Thymus (tissue), 14 donors: ENCODE measurements at places on chromosomes 2 and 18. TPM values are rescaled to one million over a fixed set of nuclear protein-coding genes. Genes with fewer than 3 reads are reported as not detected.

- no peak overlapping the region for H3K27ac ChIP-seq
- H3K4me3 ChIP-seq = no peak overlapping the region
- DNase-seq = no peak
- H3K27me3 ChIP-seq = no peaks in the 10 kb centered on the region
- H3K36me3 ChIP-seq = no peaks in the 10 kb centered on the region
- H3K4me1 ChIP-seq = no peaks in the 10 kb centered on the region
Observed at GRCh38 chr2:147352264-147353071, 492.4 kb upstream of the ACVR2A start.

DNA sequence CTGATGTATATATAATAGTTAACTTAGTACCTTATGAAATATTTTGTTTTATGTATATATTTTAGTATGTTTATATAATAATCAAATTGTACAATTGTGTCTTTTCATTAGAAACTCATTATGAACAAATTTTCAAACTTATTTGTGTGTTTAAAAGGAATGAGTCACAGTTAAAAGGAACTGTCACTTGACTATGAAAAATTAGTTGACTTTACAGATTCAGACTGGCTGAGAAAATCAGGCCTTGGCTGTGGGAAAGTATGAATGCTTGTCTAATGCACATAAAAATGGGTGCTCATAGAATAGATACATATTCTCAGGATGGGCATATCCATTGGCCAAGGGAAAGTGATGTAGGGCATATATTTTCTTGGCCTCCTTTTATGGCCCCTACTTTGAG, 576.8 kb downstream of the SATB2 start:
- H3K27me3 ChIP-seq = no peaks in the 10 kb centered on the region
- H3K36me3 ChIP-seq = no peaks in the 10 kb centered on the region
- no peak overlapping the region for H3K4me3 ChIP-seq
- H3K4me1 ChIP-seq = no peaks in the 10 kb centered on the region
- DNase-seq = no peak

DNA sequence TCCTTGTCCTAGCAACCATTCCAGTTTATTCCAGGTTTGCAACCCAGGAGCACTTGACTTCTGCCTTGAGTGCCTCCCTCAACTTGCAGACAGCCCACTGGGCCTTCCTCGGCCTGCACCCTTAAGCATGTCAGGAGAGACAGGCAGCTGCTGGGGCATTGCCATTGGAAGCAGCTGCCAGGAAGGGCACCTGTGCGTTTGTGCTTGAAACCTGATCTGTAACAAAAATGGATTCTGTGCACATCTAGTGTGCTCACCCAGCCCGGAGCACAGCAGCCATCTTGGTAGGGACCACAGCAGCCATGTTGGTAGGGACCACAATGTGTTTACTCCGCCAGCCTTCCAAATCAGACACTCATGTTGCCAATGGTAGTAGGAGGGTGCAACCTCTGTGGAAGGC, 44.3 kb upstream of the GLI2 start:
- DNase-seq = no peak
- no peaks in the 10 kb centered on the region for H3K4me1 ChIP-seq
- H3K27ac ChIP-seq = no peak overlapping the region
- H3K36me3 ChIP-seq = no peaks in the 10 kb centered on the region

MORN2 gene
- total RNA-seq = 10.8 TPM

GRCh38 chr2:145690183-145690778, 1170.4 kb upstream of the ZEB2 start:
- H3K4me1 ChIP-seq = no peaks in the 10 kb centered on the region
- no peaks in the 10 kb centered on the region for H3K36me3 ChIP-seq
- H3K27ac ChIP-seq = no peak overlapping the region
- H3K27me3 ChIP-seq = no peaks in the 10 kb centered on the region

GRCh38 chr18:72232644-72233043, 311.5 kb downstream of the CBLN2 start:
- H3K27me3 ChIP-seq = no peaks in the 10 kb centered on the region
- H3K36me3 ChIP-seq = no peaks in the 10 kb centered on the region
- H3K4me3 ChIP-seq = no peak overlapping the region
- no peak for DNase-seq

CAPN14 gene
- 0.52 TPM for total RNA-seq

MEIS1 gene
- 9.8 TPM for total RNA-seq

DNA sequence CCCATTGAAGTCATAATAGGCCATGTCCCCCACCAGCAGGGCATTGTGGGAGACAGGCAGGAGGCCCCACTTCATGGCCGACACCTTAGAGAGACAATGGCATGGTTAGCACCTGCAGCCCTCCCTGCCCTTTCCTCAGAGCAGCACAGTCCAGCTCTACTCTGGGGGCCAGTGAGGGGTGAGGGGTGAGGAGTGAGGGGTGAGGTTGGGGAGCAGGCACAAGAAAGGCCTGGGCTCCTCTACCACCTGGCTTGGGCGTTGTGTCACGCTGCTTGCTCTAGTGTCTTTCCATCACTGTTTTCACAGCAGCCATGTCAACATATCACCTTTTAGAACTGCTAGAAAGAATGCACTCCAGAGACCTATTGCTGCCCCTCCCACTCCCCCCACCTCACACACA, 77.2 kb downstream of the ADD2 start:
- no peaks in the 10 kb centered on the region for H3K27me3 ChIP-seq
- no peaks in the 10 kb centered on the region for H3K4me1 ChIP-seq
- no peak for DNase-seq
- no peak overlapping the region for H3K4me3 ChIP-seq
- no peak overlapping the region for H3K27ac ChIP-seq

- H3K4me3 ChIP-seq = no peak overlapping the region
- H3K27me3 ChIP-seq = no peaks in the 10 kb centered on the region
- no peak for DNase-seq
- no peaks in the 10 kb centered on the region for H3K4me1 ChIP-seq
Observed at GRCh38 chr2:106857882-106858478, 28.0 kb downstream of the ST6GAL2 start.

RESP18 gene
- not detected for total RNA-seq

HOXD9 gene
- total RNA-seq = 0.14 TPM

GRCh38 chr2:162782138-162782537, 56.4 kb downstream of the KCNH7 start:
- H3K4me1 ChIP-seq = no peaks in the 10 kb centered on the region
- DNase-seq = no peak
- no peaks in the 10 kb centered on the region for H3K27me3 ChIP-seq
- no peak overlapping the region for H3K4me3 ChIP-seq

DNA sequence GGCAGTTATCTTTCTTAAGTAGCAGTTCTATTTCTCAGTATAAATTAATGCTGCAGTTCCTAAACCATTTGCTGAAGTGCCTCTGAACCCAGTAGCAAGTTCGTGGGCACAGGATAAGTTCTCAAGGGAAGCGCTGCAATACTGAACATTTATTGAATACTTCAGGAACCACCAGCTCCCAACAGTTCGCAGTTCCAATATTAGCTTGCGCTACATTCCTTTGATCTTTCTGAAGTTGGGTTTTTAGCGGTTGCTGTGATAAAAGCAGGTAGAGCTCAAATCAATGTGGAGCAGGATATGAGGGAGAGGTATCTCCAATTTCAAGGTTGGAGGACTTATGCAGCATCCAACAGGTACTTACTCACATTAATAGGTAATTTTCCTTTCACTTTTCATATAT, 33.7 kb downstream of the PDCL3 start:
- no peaks in the 10 kb centered on the region for H3K4me1 ChIP-seq
- no peak for DNase-seq
- H3K27me3 ChIP-seq = no peaks in the 10 kb centered on the region
- no peak overlapping the region for H3K4me3 ChIP-seq
- H3K36me3 ChIP-seq = no peaks in the 10 kb centered on the region

- no peaks in the 10 kb centered on the region for H3K27me3 ChIP-seq
- no peaks in the 10 kb centered on the region for H3K4me1 ChIP-seq
- no peaks in the 10 kb centered on the region for H3K36me3 ChIP-seq
- DNase-seq = no peak
- no peak overlapping the region for H3K27ac ChIP-seq
Observed at GRCh38 chr18:67183398-67183797, 333.1 kb downstream of the DSEL start.

DNA sequence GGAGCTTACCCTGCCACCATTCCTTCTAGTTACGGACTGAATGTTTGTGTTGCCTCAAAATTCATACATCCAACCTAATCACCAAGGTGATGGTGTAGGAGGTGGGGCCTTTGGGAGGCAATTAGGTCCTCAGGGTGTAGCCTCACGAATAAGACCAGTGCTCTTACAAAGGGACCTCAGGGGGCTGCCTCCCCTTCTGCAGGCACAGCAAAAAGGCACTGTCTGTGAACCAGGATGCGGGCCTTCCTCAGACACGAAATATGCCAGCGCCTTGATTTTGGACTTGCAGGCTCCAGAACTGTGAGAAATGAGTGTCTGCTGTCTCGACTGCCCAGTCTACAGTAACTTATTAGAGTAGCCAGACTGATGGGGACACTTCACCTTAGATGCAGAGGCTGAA, 150.4 kb upstream of the HDAC4 start:
- H3K36me3 ChIP-seq = no peaks in the 10 kb centered on the region
- no peak overlapping the region for H3K27ac ChIP-seq
- no peak overlapping the region for H3K4me3 ChIP-seq
- no peaks in the 10 kb centered on the region for H3K27me3 ChIP-seq
- H3K4me1 ChIP-seq = peaks cover 55% of the 10 kb centered on the region

RGPD4 gene
- 0.19 TPM for total RNA-seq

TSN gene
- total RNA-seq = 48.0 TPM

DNA sequence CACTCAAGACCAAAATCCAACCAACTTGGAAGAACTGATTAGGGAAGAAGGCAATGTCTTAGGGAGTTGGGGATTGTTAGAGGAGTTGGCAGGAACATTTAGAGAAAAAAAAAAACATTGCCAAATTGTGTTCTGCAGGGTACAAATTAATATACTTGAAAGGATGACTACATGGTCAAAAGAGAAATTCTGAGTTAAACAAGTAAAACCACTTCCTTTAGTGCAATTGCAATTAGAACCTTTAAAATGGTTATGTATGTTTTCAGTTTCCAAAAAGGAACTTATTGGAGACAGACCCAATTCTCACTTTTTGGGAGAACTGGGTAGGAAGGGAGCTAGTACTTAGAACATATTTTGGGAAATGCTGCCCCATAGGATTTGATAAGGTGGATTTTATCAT, 137.9 kb downstream of the GPD2 start:
- no peaks in the 10 kb centered on the region for H3K27me3 ChIP-seq
- H3K36me3 ChIP-seq = no peaks in the 10 kb centered on the region
- H3K4me3 ChIP-seq = no peak overlapping the region
- no peak for DNase-seq
- no peaks in the 10 kb centered on the region for H3K4me1 ChIP-seq
- H3K27ac ChIP-seq = no peak overlapping the region

- H3K27me3 ChIP-seq = peaks cover 65% of the 10 kb centered on the region
- H3K4me1 ChIP-seq = peaks cover 8% of the 10 kb centered on the region
- peak within 1 kb of the TSS; percentile 55 for H3K4me3 ChIP-seq
- no peak within 1 kb of the TSS for H3K27ac ChIP-seq
- DNase-seq = peak; percentile 21
Observed at GRCh38 chr18:23689031-23689615, at the start of gene LAMA3. Gene LAMA3, plus strand, starts transcription at chr18:23689453. Its CDS starts 231 bp downstream, at chr18:23689684.

PIKFYVE gene
- 25.7 TPM for total RNA-seq

DNA sequence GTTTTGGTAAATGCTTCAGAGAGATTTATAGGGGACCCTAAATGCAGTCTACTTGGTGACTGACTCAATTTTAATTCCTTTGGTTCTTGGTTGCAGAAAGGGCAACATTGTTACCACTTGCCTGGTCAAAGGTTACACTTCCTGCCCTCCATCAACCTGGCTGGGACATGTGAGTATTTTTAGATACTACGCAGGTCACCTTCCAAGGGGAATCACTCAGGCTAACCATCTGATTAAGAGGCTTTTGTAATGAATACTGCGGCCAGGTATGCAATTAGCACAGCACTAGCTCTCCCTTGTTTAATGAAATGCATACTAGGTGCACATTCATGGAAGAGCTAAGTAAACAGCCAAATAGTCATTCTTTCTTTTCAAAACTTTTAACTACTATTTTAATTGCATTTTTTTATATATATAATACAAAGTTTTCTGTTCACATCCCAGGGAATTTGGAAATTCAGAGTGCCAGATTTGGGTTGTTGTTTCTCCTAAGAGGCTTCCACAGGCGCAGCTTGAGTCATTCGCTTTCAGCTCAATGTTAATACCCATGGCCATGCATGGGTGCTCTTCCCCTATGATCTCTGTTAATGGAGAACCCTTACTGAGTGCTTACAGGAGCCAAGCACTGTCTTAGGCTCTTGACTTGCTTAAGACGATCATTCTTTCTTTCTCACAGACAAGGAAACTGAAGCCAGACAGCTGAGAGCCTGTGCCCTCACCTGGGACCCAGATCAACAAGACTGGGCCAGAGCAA, 152.2 kb downstream of the MTX2 start:
- no peaks in the 10 kb centered on the region for H3K36me3 ChIP-seq
- H3K27ac ChIP-seq = no peak overlapping the region
- H3K4me3 ChIP-seq = no peak overlapping the region
- DNase-seq = no peak
- no peaks in the 10 kb centered on the region for H3K4me1 ChIP-seq

MAP3K2 gene
- total RNA-seq = 31.3 TPM

DNA sequence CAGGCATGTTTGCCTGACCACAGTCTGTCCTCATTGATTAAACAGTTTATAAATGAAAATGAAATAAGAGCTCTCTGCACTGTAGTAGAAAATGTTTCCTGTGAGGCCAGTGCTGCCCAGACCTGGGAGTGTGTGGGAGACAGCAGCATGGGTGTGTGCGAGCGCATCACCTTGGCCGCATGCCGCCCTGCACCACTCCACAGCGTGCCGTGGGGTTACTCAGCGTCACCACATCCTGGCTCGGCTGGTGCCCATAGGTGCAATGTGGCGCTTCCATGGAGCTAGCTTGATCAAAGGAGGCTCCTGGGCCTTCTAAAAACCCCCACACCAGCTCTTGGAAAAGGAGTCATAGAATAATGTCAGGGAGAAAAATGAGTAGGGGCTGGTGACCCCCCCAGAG, 76.0 kb upstream of the EPC2 start:
- H3K27me3 ChIP-seq = no peaks in the 10 kb centered on the region
- no peaks in the 10 kb centered on the region for H3K4me1 ChIP-seq
- no peak overlapping the region for H3K4me3 ChIP-seq
- H3K36me3 ChIP-seq = no peaks in the 10 kb centered on the region

DNA sequence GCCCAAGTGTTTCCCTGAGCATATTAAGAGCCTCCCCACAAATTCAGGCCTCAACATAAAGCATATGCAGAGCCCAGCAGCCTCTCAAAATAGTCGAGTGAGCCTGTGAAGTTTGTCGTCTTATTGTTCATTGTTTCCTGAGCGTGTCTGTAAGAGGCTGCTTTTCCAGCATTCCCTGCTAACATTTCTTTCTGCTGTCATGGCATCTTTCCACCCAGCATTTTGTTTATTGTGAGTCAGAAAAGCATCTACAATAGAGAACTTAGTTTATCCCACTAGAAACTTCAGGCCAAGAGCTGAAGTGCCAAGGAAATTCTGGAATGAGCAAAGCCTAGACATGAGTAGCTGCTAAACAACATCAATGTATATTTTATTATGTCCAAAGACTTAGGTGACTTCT, 46.3 kb upstream of the STAM2 start:
- H3K4me3 ChIP-seq = no peak overlapping the region
- H3K27ac ChIP-seq = no peak overlapping the region
- no peaks in the 10 kb centered on the region for H3K36me3 ChIP-seq
- H3K4me1 ChIP-seq = no peaks in the 10 kb centered on the region
